ENCODE measurements at places on chromosomes 16 and 17.
A peak's percentile ranks its signal among the peaks of the same experiment; 100 is the strongest.

DNA sequence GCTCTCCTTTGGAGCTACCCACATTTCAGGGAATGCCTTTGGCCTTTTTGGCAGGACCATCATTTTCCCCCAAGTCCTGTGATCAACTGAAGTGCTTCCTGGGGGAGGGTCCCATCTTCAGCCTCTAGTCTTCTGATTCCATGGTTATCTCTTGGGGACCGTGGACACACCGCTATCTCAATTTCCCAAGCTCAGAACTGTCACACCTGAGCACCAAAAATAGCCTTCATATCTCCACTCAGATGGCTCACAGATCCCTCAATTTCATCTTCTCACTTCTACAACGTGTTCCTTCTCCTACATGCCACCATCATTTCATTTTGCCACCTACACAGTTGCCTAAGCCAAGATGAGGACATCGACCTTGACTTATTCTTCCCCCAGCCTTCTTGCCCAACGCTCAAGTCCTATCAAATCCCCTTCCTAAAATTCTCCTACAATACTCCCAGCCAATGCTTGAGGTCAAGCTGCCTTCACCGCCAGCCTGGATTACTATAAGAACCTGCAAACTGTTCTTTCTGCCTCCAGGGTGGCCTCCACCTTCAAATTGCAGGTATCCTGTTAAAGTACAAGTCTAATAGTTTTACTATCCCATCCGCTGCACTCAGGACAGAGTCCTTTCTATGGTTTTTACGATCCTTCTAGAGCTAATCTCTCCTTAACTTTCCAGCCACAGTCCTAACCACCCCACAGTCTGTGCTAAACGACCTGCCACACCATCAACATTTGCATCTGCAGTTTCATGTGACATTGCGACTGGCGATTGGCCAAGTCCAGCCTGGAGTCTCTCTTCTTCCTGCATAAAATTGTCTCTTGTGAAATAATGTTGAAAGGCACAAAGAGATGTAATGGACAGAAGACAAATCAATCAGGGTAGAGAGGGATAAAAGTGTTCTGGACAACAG is 6.2 kb downstream of the ATP6V0D1 start:
- no peak for DNase-seq

GRCh38 chr16:85664580-85665372 is 24.0 kb downstream of the GINS2 start:
- no peak for DNase-seq

DNA sequence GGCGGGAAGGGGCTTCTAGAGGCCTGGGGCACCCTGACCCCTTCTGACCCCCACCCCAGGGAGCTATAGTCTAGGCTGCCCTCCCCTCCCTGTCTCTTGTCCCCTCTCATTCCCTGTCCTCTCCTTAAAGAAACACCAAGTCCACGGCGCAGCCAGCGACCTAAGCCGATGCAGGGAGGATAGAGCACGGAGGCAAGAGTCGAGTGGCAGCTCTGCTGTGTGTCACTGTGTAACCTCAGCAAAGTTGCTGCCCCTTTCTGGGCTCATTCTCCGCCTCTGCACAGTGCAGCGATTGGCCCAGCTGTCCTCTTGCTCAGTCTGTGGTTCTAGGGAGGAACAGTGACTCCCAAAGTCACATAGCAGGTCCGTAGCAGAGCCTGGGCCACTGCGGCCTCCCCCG is 36.5 kb upstream of the SBK1 start:
- DNase-seq = no peak

GRCh38 chr16:1379304-1380076 is 27.8 kb downstream of the GNPTG start:
- DNase-seq = peak; percentile 62

DNA sequence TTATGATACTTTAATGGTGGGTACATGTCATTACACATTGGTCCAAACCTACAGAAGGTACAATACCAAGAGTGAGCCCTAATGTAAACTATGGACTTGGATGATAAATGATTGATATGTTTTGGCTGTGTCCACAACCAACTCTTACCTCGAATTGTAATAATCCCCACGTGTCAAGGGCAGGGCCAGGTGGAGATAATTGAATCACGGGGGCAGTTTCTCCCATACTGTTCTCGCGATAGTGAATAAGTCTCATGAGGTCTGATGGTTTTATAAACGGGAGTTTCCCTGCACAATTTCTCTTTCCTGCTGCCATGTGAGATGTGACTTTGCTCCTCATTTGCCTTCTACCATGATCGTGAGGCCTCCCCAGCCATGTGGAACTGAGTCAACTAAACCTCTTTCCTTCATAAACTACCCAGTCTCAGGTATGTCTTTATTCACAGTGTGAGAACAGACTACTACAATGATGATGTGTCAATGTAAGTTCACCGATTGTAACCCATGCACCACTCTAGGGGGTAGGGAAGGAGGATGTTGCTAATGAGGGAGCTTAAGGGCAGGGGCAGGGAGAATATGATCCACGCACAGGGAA is 7.0 kb upstream of the METTL22 start:
- DNase-seq = no peak

DNA sequence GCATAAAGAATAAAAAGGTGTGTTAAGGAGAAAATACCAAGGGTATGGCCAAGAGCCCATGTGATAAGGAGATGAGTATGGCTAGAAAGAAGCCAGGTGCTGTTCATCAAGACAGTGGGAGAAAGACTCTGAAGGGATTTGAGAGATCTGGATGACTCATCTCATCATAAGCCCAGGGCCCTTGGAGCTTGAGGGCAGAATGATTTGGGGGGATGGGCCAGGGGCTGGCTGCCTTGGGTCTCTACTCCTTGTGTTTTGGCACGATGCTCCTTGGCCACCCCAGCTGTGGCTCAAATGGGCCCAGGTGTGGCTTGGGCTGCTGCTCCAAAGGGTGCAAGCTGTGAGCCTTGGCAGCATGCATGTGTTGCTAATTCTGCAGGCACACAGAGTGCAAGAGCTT is 14.5 kb upstream of the TNFRSF13B start:
- DNase-seq = peak; percentile 52

GRCh38 chr17:39740357-39741111 is 2.8 kb downstream of the GRB7 start:
- peak; percentile 65 for DNase-seq

- DNase-seq = no peak
Observed at GRCh38 chr16:48810436-48810802, 200.4 kb upstream of the N4BP1 start.

GRCh38 chr17:50298018-50298417 is 23.8 kb downstream of the TMEM92 start:
- DNase-seq = no peak

- peak; percentile 25 for DNase-seq
Observed at GRCh38 chr16:53614346-53614745, 89.3 kb downstream of the RPGRIP1L start.

DNA sequence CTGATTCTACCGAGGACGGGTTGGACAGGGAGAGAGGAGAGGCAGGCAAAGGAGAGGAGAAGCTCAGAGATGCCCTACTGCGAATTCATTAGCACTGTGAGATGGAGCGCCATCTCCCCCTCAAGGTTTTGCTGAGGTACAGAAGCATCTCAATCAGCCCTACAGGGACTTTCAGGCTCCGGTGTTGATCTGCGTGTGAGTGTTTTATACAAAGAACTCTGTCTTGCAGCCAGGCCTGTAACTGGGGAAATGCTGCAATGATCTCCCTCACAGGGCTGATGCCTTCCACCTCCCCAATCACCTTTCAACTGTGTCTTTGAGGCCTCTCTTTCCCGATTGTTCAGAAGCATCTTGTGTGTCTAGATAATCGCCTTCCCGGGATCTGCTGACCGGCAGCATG is 74.8 kb downstream of the IRX6 start:
- no peak for DNase-seq

GRCh38 chr17:37299257-37299980 is 76.4 kb upstream of the C17orf78 start:
- peak; percentile 4 for DNase-seq

DNA sequence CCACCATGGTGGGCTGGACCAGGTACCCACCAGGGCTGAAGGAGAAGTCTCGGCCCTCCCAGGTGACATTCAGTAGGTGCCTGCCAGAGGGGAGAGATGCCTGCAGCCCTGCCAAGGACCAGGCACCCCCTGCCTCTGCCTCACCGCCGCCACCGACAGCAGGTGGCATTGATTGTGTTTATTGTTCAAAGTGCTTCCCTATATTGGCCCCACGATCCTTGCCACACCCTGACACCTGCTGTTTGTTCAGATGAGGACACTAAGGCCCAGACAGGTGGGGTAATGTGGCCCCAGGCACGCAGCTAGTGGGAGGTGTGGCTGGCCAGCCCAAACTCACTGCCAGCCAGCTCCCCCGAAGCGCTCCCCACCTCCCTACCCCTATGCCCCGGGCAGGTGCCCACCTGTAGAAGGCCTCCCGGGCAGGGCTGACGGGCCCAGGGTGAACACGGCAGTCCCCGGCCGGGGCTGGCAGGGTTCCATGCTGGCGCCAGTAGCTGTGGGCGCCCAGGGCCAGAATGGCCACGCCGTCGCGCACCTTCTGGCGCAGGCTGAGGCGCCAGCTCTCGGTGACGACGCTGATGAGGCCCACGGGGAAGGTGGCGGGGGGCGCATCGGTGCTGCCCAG is 8.0 kb downstream of the GRIN2C start:
- no peak for DNase-seq

DNA sequence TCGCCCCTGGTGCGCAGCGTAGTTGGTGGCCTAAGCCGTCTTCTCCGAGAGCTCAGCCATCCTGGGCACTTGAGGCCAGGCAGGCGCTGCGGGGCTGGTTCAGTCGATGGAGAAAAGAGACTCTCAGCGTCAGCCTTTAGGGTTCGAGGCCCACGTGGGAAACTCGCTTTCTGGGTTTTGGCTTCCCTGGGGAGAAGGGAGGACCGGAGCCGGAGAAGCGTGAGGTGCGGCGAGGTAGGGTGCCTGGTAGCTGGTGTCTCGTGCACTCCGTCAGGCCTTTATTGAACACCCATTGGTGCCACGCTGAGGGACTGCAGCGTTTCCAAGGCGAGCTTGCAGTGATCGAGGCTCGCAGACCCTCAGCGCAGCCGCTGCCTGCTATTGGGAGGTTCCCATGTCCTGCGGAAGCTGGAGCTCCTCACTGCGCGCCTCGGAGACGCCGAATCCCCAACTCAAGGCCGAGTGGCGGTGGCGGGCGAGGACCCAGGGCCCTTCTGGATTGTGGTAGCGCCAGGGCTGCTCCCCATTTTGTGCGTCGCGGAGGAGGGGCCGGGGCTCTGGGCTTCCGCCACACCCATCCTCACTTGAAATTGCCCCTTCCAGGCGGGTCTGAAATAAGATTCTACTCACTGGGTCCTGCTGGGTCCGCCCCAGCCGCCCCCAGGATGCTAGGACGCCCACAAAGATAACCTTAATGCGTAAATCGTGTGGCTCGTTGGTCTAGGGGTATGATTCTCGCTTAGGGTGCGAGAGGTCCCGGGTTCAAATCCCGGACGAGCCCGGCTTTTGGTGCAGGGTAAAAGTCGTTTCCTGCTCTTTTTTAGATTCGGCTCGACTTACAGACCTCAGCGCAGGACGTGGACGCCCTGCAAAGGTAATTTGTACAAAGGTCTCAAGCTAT is 1.2 kb downstream of the OR1F1 start:
- peak; percentile 82 for DNase-seq

GRCh38 chr17:66687570-66688284 is 147.2 kb upstream of the CACNG5 start:
- no peak for DNase-seq

GRCh38 chr17:61159221-61159814 is 240.3 kb upstream of the TBX2 start:
- DNase-seq = peak; percentile 18

DNA sequence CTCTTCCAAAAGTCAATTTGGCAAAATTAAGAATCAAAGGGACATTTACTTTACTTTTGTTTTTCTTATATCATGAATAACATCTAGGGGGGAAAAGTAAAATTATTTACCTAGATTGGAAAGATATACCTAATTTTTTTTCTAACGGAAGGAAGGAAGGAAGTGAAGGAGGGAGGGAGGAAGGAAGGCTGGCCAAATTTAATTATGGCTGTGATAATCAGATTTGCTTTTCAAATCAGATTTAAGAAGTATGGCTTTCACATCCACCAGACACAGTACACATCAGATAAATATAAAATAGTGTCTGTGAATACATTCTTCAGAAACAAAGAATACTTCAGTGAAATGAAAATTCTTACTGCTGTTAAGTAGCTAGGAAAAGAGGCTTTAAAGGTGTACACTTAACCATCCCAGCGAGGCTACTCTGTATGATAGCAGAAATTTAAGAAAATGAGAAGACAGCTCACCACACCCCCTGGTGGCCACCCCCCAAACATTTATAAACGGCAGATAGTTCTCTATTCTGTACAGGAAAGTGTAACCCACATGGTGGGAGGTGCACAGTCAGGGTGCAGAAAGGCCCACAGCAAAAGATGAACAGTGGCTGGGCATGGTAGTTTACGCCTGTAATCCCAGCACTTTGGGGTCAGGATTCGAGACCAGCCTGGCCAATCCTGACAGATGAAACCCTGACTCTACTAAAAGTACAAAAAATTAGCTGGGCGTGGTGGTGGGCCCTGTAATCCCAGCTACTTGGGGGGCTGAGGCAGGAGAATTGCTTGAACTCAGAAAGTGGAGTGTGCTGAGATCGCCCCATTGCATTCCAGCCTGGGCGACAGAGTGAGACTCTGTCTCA is 150.8 kb downstream of the SSH2 start:
- peak; percentile 56 for DNase-seq

DNA sequence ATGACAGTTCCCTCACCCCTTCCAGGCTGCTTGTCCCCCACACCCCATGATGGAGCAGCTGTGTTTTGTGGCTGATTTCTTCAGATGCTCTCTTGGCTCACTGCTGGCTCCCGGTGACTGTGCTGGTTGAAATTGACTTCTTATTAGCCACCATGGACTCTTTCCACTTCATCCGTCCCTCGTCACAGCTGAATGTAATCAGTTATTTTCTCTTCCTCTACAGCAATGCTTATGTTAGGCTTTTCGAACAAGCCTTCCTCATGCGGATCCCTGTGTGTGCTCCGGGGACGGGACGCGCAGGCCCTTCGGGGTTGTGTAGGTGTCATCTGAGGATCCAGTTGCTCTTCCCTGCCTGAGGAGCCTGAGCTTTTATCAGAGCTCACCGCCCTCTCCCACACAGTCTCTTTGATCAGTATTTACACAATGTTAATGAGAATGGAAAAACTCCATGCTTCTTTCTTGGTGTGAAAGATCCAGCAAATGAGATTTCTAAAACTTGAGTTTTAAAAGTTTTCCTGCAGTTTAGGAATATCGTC is 87.5 kb downstream of the RPTOR start:
- no peak for DNase-seq

Measured in fibroblast of skin of scalp (primary cell).